ENCODE measurements at places on chromosomes 2 and 18.
A peak's percentile ranks its signal among the peaks of the same experiment; 100 is the strongest.

DNA sequence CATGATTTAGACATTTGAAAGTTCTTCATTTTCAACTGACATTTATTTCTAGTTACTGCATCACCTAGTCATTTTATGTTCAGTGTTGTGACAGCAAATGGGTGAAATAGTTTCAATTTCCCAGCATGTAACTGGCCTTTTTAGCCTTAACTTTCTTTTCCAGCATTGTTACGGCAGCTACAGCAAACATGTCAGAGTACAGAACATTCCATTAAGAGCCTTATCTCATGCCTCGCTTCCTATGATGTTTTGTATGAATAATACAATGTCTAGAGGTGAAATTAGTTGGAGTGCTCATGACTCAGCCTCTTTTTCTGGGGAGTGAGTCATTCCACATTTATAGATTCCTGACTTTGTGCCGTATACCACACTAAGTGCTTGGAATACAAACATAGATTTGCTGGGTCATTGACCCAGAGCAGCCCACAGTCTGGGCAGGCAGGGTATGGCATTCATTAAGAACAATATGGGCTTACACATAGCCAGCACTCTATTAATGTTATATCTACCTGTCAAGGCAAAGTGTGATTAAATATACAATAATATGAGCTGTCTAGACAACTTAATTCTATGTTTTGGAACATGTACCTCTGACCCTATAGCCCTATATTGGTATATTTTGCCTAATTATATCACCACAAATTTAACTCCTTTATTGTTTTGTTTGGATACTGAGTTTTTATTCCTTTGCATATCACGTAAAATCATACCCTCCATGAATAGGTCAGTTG, 72.2 kb downstream of the MAP2 start:
- peak; percentile 92 for DNase-seq

DNA sequence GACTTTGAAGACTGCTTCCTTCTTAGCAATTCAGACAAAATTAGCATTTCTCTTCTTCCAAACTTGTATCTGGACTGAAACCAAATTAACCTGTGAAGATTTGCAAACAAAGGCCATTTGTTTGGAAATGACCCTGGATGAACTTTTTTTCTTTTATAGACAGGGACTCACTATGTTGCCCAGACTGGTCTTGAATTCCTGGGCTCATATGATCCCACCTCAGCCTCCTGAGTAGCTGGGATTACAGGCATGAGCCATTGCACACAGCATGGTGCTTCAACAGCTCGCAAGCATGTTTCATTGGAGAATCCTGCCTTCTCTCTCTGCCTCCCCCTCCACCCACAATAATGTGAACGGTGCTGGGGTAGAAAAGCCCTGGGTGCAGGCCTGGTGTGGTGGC, 170.2 kb downstream of the ARL4C start:
- DNase-seq, result no peak

DNA sequence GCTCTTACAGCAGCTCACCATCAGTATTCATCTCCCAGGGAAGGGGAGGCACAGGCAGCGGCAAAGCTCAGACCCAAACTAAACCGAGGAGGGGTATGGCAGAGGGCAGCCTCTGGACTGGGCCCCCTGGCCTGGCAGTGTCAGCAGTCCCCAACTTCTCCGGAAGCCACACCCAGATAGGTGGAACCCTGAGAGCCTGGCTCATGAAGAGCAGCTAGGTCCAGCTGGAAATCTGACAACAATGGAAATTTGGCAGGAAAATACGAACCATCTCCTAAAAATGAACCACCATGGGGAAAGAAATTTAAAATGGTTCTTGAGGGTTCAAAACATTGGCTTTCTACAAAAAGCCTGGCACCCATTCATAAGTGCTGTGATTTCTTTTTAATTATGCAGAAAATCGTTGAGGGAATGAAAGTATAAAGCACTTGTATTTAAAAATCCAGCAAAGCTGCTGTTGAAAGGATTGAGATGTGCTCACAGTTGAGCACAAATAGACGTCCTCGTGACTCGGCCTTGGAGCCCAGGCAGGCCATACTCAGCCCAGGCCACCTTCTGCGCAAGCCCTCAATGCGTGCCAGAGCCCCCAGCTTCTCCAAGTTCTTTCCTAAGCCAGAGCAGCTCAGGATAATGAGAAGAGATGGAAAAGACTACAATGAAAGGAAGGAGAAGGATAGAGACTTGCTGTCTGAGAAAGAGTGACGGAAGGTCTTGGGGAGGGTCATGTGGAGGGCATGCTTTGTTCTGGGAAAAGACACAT, 93.0 kb downstream of the COL6A3 start:
- DNase-seq, result no peak

DNA sequence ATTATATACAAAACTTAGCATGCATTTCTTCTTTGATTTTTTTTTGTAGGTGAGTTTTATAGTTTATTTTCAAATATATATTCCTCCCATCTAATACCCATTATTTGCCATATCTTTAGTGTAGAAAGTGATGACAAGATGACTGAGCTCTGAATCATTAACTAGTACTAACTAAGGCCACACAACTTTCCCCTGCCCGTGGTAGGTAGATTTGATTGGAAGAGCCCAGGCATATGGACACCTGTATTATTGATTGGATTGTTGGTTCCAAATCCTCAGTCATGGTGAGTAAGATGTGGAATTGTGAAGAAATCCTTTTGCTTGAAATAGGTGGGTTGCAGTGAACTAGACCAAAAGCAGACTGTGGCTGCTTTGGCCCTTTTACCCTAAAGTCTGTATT, 54.8 kb downstream of the ABI2 start:
- DNase-seq, result no peak

DNA sequence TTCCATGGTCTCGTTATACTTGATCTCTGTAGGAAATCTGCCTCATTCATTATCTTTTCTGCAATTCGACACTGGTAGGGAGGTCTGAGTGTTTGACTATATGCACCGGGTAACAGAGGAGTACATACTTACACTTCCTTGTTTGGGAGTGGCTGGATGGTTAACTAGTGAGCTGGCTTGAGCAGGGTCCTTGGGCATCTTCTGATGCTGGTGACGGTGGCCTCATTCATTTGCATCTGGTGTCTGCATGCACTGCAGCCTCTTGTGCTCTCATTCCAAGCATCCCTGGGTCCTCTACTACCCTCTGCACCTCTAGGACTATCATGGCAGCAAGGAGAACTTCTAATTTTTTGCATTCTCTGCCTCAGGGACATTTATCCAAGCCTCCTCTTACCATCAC, 100.0 kb upstream of the TCF4 start:
- DNase-seq, result no peak

DNA sequence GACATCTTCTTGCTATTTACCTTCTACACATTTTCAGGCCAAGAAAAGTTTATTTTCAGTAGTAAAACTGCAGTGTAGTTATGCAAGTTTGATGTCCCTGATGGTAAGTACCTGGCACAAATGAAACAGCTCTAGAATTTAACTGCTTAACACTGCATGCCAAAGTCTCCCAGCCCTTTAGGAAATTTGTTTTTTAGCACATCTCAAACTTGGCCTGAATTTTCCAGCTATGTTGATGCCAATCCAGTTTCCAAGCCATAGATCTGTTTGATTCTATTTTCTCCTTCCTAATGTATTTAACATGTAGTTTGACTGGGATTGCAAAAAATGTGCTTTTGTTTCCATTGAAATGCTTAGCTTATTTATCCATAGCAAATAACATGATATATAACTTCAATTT, 29.3 kb upstream of the ZNF385B start:
- no peak for DNase-seq

GRCh38 chr18:2303517-2304238, 267.6 kb downstream of the METTL4 start:
- DNase-seq, result peak; percentile 10

- no peak for DNase-seq
Measured at GRCh38 chr2:105804266-105804665, 59.6 kb downstream of the NCK2 start.

DNA sequence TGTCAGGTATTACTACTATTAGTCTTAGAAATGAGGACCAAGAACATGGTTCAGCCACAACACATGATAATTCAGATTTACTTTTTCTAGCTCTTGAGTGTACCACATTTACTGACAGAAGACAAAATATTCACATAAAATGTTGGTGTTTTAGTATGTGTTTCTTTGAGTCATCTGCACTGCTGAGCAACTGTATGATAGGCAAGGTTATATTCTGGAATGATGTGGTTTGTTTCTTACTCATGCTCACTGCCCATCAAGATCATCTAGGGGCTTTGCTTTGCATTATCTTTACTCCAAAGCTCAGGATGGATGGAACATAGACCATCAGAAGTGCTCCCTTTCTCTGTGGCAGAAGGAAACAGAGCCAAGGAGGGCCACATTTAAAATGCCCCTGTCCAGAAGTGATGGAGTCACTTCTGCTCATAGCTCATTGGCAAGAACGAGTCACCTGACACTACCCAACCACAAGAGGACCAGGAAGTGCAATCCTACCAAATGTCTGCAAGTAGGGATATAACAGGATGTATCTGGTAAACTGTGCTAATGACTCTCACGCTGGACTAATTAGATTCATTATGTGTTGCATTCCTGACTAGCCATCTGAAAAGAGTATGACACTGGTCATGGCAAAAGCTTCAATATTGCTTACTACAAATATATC, 81.5 kb downstream of the DIS3L2 start:
- peak; percentile 28 for DNase-seq

- peak; percentile 64 for DNase-seq
Measured at GRCh38 chr18:60391571-60392226, 19.1 kb upstream of the MC4R start.

- no peak for DNase-seq
Measured at GRCh38 chr2:232339121-232340081, 39.1 kb upstream of the ALPP start.

GRCh38 chr2:85017411-85018048, 46.6 kb downstream of the KCMF1 start:
- DNase-seq, result no peak

DNA sequence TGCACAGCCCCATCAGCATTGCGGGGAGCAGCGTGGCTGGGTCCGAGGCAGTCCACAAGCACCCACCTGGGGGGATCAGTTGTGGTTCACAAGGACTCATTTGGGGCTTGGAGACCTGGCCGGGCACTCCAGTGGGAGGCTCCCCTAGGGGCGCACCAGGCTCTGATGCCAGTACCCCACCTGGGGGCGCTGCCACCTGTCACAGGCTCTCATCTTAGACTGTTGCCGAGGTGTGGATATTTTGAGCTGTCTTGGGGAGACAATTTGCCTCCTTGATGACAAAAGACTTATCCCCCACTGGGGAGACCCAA, 3.0 kb downstream of the ADRA2B start:
- DNase-seq, result no peak

- no peak for DNase-seq
Measured at GRCh38 chr2:54687595-54688152, 35.8 kb upstream of the EML6 start.

- DNase-seq, result no peak
Measured at GRCh38 chr2:31207790-31208189, 9.5 kb downstream of the CAPN14 start.

DNA sequence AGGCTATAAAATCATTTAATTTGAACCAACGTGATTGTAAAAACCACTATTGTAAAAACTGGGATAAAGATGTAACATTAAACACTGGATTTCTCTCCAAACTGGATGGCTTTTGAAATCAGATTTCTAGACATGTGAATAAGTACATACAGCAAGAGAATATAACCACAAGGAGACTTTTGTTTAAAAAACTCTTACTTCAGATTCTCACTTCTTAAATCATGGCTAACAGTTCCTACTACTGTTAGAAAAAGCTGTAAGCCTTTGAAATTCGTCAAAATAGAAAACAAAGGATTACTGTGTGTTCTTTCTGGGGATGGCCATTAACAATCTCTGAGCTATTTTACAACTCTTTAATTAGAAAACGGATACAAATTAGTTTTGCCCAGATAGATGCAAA, 39.4 kb upstream of the SH3BP4 start:
- no peak for DNase-seq

DNA sequence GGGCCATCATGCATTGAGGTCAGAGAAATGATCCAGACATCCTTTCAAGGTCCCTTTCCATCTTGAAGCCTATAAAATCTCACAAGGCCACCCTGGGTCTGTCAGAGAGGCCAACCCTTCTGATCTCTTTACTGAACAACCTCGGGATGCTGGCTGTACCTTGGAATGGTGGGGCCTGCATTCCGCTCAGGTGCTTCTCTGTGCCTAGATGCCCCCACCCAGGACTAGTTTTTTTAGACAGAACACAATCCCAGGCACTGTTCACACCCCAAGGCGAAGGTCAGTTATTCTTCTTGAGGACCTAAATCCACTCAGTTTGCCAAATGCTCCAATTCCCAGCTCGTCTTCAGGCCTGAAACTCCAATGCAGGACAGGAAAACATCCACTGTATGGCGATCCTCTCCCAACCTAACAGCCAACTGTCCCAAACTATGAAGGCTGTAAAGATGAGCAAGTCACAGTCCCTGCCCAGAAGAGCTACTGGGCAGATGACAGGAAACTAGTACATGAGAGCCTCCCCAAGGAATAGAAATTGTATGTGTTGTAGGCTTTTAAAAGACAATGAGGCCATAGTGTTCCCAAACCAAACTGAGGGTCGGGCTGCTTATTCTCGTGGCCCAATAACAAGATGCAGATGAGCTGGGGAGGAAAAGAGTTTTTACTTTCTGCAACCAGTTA, 154.4 kb upstream of the ACAA2 start:
- no peak for DNase-seq

- DNase-seq, result no peak
Measured at GRCh38 chr2:58645017-58645416, 403.9 kb upstream of the FANCL start.

All from AG08395 (cell line).